MG63 (cell line): ENCODE measurements at places on chromosomes 12 and 14. TPM values are rescaled to one million over a fixed set of nuclear protein-coding genes. Genes with fewer than 3 reads are reported as not detected.

Gene NPAS3
- total RNA-seq: 1.9 TPM in 1 of 2 replicates, not detected in the other

Gene FZD10
- not detected in 2 replicates for total RNA-seq

Gene RD3L
- not detected in 2 replicates for total RNA-seq

Gene APOF
- not detected in 2 replicates for total RNA-seq

DNA sequence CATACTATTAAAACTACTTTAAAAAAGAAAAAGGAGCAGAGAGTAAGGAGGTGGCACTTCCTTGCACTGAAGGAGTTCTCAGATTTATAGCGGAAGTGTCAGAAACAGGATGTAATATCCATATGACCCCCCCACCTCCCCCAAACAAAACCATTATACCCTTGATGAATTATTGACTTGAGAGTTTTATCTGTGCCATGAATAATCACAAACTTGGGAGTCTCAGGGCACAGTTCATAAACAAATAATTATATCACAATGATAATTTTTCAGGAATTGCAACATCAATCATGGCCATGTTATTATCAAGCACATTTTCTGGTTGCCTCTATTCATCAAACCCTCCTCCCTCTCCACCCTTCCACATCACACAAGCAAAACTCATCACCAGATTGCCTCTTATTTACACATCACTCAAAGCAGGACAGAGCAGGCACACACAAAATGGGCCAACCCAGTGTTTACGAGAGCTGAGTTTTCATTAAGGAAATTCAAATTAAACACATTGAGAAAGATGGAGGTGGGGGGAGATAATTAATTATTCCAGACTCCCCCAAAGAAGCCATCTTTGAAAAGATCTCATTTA lies 141.4 kb downstream of the EGLN3 start:
- no peak for DNase-seq

- DNase-seq: peak; percentile 65
Measured at GRCh38 chr12:110561471-110562201, 21.5 kb downstream of the PPTC7 start.

- DNase-seq: no peak
Measured at GRCh38 chr12:45655743-45656142, 73.8 kb upstream of the ARID2 start.

DNA sequence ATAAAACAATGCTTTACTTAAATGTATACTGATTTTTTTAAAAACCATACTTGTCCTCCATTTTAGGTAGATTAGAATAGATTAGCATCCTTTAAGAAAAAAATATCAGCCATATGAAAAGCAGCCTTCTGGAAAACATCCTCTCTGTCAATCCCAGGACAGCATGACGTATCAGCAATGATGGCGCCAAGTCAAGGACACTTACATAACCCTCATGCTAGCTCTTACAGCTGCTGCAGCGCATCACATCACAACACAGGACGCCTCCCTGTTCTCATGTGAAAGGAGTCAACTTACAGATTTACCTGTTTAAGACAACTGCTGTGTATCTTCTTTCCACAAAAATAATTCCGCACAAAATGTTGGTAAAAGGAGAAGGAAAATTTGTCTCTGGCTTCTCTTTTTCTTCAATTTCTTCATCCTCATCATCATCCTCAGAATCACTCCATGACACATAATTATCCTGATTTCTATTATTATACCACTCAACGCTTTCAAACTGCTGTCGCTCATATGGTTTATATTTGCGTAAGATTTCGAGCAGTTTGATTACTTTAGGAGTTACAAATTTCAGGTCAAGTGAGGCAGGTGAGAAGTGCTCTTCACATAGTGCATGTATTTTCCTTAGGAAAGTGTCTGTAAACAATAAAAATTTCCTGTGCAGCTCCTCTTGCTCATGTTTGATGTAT lies 33.3 kb downstream of the DICER1 start:
- DNase-seq: no peak

- no peak for DNase-seq
Measured at GRCh38 chr14:21454843-21455544, 929 bp downstream of the CHD8 start.

DNA sequence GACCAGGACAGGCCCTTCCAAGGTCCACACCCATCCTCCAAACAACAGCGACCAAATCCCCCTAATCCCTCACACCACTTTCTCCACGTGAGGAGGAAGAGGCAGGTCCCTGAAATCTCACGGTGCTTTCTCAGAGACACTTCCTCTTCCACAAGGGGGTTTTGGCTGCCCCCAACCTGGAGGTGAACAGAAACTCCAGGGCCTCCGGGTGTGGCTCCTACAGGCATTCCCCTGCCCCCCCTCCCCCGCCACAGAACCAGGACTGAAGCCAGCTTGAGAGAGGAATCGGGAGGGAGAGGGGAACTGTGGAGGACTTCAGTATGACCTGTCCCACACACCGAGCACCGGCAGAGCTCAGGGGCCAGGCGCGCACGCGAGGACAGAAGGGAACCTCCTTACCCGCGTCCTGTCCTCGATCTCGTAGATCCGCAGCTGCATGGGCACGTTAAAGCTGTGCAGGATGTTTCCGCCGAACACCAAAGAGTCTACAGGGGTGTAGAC lies 60.2 kb downstream of the KDM2B start:
- no peak for DNase-seq

DNA sequence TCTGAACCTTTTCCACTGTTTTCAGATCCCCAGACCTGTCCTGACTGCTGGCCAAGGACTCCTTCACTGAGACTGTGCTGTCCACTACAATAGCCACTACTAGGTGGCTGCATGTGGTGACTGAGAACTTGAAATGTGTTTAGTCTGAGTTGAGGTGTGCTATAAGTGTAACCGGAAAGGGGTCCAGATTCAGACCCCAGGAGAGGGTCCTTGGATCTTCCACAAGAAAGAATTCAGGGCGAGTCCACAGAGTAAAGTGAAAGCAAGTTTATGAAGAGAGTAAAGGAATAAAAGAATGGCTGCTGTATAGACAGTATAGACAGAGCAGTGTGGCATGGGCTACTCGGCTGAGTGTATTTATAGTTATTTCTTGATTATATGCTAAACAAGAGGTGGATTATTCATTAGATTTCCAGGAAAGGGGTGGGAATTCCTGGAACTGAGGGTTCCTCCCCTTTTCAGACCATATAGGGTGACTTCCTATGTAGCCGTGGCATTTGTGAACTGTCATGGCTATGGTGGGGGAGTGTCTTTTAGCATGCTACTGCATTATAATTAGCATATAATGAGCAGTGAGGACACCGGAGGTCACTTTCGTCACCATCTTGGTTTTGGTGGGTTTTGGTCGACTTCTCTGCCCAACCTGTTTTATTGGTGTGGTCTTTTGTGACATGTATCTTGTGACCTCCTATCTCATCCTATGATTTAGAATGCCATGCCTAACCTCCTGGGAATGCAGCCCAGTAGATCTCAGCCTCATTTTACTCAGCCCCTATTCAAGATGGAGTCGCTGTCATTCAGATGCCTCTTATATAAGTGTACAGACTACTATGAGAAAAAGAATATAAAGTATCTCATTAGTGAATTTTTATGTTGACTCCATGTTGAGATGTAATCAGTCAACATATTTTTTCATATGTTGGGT lies 70.0 kb upstream of the SRSF5 start:
- DNase-seq: no peak

DNA sequence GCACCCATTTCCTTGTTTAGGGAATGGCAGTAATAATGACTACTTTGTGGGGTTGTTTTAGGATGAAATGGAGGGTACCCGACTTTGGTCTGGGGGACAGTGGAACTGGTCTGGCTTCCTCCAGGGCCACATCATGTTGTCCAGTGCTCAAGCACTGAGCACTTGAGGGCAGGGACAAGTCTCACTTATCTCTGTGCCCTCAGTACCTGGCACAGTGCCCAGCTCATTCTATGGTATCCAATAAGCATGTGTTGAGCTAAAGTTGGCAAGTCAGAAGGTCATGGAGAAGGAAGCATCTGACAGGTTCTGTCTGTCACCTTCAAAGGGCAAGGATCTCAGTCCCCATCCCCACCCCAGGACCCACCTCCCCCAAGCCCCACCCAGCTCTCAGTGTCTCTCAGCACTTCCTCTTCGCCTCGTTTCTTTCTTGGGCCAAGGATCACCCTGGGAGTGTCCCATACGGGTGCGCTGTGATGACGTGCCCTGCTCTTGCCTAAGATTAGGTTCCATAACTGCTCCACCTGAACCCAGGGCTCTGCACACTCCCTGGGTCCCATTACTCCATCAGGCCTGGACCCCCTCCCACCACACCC lies 24.3 kb upstream of the TMEM106C start:
- DNase-seq: no peak

DNA sequence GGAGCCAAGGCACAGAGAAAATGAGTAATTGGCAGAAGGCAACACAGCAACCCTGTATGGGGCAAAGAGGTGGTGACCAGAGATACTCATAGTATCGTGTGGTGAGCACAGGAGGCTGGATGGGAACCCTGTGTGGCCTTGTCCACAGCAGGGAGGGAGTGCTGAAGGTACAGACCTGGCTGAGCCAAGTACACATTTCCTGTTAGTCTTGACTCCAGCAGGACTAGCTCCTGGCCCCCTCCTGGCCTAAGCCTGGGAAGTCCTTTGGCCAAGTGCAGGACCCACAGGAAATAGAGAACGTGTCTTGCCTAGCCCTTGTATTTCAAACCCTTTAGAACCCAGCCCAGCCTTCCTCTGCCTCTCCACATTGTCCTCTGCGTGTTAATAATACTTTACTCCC lies 289.8 kb upstream of the PWP1 start:
- DNase-seq: no peak

- peak; percentile 59 for DNase-seq
Measured at GRCh38 chr14:69580009-69580577, 5.4 kb upstream of the CCDC177 start.
